ENCODE measurements at places on chromosomes 4 and X.

DNA sequence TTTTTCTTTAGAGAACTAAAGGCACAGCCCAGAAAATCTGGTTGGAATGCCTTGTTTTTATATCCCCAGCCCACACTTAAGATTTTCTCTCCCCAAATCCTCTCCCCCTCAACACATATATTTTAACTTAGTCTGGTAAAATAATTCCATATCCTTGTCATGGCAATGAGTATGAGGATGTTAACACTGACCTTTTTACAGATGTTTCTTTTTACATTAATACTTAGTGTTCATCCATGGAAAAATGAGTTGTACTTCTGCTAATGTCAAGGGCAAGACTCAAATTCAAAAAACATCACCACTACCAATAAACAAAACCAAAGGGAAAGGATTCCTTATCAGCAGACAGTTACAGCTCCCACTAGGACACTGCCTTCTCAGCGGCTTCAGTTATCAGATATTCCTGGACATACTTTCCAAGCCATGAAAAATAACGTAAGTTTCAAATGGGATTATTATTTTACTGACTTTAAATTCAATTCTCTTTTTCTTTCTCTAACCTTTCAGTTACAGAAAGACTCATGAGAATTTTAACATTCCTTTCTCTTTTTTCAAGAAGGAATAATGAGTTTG lies 83.3 kb downstream of the RASL11B start:
- DNase-seq: no peak

DNA sequence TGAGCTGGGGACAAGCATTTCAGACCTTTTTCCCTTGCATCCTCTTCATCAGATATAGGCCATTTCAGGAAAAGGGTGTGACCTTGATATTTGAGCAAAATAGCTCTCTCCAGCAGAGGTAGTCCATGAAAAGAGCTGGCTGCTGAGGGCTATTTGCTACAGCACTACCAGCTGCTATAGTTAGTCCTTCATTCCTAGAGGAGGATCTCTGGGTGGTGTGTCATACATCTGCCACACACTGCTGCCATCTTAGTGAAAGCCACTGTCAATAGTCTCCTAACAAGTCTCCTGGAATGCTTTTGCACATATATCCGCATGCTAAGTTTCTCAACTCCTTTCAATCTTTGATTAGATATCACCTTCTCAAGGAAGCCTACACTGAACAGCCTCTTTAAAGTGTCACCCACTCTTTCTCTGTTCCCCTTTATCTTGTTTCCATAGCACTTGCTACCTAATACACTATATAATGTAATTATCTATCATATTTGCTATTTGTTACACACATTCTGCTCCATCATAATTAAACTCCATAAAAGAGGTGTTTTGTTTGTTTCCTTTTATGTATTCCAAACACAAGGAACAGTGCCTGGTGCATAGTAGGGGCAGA lies 131.9 kb downstream of the TBC1D19 start:
- DNase-seq: no peak

GRCh38 chr4:166991006-166991561 lies 243.2 kb downstream of the SPOCK3 start:
- no peak for DNase-seq

DNA sequence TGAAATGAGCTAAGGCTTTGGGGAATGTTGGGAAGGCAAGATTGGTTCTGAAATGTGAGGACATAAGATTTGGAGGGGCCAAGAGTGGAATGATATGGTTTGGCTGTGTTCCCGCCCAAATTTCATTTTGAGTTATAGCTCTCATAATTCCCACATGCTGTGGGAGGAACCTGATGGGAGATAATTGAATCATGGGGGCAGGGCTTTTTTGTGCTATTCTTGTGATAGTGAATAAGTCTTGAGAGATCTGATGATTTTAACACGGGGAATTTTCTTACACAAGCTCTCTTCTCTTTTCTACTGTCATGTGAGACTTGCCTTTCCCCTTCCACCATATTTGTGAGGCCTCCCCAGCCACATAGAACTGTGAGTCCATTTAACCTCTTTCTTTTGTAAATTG lies 157.6 kb upstream of the C1QTNF7 start:
- no peak for DNase-seq

- peak; percentile 48 for DNase-seq
Measured at GRCh38 chrX:115583496-115584004, 22.6 kb downstream of the PLS3 start.
